ENCODE measurements at places on chromosomes 4 and X.

DNA sequence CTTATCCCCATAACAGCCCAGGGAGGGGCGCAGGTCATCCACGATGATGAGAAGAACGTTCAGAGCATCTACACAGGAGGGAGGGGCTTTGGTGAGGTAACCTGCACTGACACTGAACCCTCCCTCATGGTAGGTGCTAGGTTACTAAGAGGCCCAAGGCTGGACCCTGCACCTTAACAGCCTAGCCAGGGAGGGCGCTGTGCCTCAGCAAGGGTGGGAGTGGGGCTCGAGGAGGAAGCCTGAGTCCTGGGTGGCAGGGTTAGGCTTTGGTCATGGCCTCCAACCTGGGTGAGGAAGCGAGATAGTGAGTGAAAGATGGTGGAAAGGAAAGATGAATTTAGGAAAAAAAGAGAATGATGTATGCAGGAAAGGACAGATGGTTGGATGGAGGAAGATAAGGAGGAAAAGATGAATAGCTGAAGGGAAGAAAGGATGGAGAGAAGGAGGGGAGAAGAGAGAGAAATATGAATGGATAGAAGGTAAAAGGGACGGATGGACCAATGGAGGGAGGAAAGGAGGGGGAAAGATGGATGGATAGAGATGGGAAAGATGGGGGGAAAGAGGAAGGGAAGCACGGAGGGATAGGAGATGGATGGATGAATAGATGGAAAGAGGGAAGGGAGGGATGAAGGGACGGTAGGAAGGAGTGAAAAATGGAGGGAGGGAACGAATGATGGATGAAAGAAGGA lies 736 bp downstream of the IDS start:
- no peak for DNase-seq

DNA sequence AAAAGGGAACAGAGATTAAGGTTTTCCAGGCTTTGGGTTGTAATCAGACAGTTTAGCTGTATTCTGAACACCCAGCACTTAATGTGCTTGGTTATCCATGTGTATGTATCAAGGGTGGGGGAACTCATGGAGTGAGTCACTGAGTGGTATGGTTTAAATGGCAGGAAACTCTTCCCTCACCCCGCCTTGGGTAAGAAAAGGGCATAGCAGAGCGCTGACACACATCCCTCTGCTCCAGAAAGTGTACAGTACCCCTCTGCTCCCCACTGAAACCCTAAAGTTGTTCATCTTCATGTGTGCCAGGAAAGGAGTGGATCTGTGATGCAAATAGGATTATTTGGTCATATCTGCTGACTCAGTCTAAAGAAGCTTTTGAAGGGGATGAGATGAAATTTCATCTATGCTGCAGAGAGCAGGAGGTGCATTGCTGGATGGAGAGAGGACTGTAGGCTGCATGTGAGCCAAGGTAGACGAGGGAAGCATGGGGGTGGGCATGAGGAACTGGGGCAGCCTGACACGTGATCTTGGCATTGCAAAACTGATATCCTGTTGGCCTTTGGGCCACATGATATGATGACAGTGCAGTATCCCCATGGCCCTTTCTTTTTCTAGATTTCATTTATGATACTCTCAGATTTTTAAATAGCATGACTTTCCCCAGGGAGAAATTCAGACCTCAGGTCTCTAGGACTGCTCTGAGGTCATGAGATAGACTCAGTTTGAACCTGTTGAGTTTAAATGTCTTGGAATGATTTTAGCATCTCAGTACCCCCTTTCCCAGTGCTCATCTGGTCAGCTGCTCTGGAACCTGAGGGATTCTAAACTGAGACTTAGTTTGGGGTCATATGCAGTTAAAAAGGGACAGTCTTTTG lies 84.8 kb downstream of the TMEM164 start:
- DNase-seq, result no peak

DNA sequence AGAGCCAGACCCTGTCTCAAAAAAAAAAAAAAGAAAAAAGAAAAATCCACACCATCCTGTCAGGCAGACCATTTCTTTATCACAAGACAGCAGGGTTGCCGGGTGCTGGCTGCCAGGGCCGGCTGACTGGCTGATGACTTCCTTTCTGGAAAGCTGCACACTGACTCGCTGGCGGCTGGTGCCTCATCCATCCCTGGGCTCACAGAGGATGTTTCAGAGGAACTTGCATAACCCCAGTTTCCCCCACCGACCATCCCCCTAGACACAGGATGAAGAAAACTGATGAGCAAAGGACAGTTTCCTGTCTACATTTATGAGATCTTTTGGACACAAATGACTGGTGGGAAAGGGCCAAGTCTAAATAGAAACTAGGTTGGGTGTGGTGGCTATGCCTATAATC lies 14.1 kb downstream of the HPSE start:
- no peak for DNase-seq

GRCh38 chr4:168474660-168475320 lies 5.5 kb downstream of the DDX60L start:
- DNase-seq, result no peak

GRCh38 chr4:53478671-53479456 lies 101.4 kb downstream of the FIP1L1 start:
- no peak for DNase-seq

GRCh38 chrX:135973025-135973547 lies 702 bp downstream of the MMGT1 start:
- DNase-seq, result no peak

- DNase-seq, result no peak
These were observed 7.0 kb downstream of the RS1 start for GRCh38 chrX:18664947-18665346.

DNA sequence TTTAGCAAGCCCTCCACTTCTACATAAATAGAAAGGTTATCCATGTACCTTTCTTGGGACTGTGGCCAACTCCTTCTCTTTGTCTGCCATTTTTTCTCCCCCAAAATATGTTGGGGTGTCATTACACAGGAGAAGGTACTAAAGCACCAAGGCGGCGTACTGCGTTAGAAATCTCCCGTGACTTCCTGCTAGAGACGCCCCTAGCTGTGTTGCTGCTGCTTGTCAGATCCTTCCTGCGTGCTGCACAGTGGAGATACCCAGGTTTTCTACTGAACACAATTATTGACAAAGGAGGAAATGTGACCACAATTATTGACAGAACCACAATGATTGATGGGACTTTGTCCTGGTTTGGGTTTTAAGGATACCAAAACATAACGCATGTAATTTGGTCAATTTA lies 97.7 kb downstream of the EFHC2 start:
- DNase-seq, result no peak

- DNase-seq, result no peak
These were observed 44.3 kb downstream of the ARHGEF38 start for GRCh38 chr4:105596684-105597083.

DNA sequence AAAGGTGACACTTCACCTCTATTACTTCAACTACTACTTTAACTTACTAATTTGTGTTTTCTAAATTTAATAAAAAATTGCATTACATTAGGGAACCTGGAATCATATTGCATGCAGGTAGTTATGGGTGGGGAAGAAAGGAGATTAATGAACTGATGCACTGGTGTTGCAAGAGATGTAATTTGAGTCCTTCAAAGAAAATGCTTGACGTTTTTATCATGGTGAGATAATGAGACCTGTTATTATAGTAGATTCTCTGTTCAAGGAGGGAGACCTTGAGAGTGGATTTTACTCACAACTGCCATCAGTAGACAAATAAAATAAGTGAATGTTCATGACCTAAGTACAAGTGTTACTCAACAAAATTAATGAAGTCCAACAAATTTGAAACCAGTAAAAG lies 26.4 kb upstream of the MED14 start:
- no peak for DNase-seq

- DNase-seq, result no peak
These were observed 427.0 kb upstream of the TRAM1L1 start for GRCh38 chr4:117512414-117512813.

DNA sequence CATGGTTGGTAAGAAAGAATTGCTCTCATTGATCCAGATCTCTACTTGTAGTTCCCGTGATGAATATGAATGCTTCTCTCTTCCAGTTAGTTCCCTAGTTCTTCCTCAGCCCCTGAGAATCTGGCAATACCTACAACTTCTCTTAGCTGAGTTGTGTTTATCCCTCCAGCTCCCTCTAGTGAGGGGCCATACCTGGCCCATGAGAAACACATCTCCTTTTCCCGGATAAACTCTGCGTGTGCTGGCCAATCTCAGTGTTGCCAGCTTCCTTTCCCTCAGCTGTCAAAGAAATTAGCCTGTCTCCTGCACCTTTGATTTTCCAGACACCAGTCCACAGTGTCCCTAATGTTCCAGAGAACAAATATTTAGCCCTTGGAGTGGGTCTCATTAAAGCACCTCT lies 5.7 kb downstream of the CBLL2 start:
- no peak for DNase-seq

DNA sequence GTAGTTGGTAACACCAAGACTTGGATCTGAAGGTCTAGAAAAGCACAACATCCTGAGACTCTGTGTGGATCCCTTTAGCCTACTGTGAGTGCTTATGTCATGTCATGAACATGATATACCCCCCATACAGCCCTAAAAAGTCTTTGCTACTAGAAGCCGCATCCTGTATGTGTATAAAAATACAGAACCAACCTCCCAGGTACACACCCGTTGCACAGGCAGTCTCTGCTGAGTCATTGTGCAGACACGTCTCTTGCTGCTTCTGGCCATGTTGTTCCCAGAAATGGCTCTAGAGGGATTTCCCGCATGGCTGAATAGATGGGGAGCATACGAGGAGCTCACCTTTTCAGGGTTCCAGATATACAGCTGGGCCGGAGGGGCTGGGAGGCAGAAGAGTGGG lies 93.3 kb downstream of the MAMLD1 start:
- no peak for DNase-seq

DNA sequence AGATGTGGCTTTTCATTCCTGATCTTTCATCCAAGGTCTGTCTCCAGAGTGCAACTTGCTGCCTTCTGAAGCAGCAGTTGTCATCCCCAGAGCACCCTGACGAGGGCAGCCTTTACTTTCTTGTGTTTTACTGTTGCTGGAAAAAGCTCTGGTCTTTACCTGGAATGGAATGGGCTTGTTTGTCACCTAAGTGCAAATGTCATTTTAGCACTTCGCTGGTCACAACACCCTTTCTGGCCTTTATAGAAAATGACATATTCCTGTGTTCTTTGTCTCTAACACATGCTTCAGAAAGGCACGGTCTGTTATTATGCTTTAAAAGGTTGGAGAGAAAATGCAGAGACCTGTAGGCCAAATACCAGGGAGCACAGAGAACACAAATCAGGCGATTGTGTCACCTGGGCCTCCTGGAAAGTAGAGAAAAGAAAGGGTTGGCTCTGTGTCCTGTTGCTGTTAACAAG lies 332.7 kb upstream of the IGFBP7 start:
- no peak for DNase-seq

DNA sequence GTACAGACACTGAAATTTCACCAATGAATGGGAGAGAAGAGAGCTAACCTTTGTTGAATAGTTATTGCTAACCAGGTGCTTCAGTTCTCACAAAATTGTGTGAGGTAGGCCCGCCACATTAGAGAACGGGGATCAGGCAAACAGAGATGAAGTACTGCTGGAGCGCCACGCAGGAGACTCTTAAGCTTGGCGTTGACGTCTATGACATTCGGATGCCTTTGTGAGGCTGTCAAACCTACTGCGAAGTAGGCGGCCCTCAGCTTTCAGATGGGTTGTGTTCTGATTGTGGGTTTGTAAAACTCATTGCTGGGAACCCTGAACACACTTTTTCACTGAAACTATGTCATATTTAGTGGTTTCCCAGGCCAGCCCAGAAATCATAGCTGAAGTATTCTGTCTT lies 173.6 kb downstream of the CBR4 start:
- no peak for DNase-seq

DNA sequence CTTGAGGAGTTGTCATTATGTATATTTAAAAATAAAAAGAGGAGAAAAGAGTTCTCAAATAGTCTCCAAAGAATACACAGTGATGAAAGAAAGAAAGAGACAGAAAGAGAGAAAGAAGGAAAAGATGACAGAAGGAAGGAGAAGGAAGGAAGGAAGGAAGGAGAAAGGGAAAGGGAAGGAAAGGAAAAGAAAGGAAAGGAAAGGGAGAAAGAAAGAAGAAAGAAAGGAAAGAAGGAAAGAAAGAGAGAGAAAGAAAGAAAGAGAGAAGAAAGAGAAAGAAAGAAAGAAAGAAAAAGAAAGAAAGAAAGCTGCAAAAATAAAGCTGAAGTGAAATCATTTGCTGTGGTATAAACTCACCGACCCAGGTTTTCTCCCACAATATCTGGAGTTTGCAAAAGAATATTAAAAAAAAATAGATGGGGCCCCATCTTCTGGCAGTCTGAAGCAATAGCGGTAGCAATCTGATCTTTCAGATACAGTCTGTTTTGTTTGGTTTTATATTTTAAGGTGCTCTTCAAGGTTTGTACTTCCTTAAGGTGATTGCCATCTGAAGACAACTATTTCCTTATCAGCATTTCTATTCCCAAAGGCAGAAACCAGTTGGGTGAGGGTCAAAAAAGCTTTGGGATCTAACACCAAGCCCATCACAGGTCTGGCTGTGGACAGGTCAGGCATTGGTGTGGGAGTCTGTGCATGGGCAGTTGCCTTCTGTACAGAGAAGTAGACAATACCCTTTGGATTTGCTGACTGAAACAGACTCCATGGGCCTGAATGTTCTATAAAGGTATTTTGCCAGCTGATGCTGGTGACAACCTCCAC lies 160.4 kb downstream of the CPEB2 start:
- no peak for DNase-seq

- DNase-seq, result no peak
These were observed 21.2 kb downstream of the TRAM1L1 start for GRCh38 chr4:117063961-117064696.

GRCh38 chr4:186762361-186762760 lies 38.7 kb upstream of the FAT1 start:
- DNase-seq, result no peak

GRCh38 chr4:170610434-170610833 lies 520.7 kb upstream of the AADAT start:
- no peak for DNase-seq

DNA sequence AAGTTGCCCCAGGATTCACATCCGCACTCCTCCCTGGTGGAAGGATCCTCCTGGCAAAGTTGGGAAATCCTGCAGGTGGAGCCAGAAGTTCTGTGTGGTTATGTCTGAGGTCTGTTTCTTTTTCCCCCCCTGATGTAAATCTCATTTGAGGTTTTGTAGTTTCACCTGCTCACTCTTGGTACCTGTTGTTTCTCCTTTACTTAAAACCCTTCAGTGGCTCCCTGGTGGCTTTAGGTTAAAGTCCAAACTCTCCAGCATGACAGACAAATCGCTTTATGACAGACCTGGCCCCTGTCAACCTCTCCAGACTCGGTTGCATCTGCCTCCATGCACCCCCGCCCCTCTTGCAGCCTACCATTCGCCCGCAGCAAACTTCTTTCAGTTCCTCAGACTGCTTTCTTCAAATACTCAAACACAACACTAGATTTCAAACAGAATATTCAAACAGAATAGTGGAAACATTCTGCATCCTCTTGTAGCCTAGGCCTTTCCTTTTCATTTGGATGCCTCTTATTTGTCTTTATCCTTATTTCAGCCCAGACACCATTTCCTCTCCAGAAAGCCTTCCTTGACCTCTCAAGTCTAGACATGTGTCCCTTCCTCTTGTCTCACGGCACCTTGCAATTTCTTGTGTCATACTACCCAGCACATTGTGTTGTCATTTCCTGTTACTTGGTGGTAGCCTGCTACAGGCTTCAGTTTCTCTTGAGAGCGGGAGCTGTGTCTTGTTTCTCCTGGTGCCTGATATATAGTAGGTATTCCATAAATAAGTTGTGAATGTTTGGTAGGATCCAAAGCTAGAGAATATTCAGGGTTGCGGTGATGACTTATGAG lies 24.8 kb downstream of the IL13RA1 start:
- no peak for DNase-seq
